ENCODE measurements at places on chromosomes 3 and 15.

GRCh38 chr15:40974879-40975278, 21.6 kb downstream of the CHAC1 start:
- no peak for DNase-seq

DNA sequence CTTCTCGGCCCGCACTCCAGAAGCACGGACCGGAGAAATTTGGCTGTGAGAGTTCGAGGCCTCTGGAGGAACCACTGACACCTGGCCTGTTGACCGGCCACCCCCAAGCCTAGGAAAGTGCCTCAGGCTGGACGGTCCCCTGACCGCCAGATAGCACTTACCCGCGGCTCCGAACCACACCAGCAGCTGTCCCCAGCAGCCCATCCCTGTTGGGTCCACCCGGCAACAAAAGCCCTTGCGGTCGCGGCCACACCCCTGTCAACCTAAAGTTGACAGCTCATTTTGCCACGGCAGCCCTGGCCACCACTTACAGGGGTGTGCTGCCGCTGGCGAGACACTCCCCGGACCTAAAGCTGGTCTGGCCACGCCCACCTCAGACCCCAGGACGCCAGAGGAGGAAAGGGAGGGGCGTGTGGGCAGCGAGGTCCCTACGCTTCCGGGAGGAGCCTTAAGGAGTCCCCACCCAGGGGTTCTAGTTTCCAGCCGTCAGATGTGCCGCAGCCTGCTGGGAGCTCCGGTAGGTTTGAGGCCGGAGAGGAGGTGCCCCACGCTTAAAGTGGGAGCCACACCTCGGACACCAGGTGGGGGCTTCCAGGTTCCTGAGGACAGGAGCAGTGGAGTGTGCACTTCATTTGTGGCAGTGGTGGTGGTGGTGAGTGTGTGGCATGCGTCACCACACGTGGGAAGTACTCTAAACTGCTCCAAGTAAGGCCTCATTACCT, at the start of gene LTK:
LTK (minus strand) TSS at position 322 of the 722 bp plus-strand sequence; CDS start at position 204, 118 bp downstream.
- no peak for DNase-seq

GRCh38 chr15:91308199-91308598, 208.1 kb downstream of the SV2B start:
- DNase-seq, result no peak

DNA sequence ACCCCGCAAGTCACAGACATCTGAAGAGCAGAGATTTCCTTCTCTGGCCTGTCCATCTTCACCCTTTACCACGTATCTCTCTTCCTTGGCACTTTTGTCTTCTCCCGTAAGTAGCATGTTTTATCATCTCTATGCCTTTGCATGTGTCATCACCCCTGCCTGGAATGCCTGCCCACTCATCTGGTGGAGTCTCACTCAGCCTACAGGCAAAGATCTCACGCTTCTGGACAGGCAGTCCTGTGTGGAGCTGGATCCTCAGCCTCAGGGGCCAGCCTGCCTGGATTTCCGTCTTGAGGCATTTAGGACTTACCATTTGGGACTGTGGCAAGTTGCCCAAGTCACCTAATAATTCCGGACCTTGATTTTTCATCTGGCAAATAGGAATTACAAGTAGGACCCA, 114.3 kb upstream of the CACNA2D3 start:
- no peak for DNase-seq

- DNase-seq, result no peak
These were observed 29.3 kb downstream of the SCN5A start for GRCh38 chr3:38620236-38620635.

- DNase-seq, result no peak
These were observed 759.4 kb upstream of the GBE1 start for GRCh38 chr3:82520846-82521245.

DNA sequence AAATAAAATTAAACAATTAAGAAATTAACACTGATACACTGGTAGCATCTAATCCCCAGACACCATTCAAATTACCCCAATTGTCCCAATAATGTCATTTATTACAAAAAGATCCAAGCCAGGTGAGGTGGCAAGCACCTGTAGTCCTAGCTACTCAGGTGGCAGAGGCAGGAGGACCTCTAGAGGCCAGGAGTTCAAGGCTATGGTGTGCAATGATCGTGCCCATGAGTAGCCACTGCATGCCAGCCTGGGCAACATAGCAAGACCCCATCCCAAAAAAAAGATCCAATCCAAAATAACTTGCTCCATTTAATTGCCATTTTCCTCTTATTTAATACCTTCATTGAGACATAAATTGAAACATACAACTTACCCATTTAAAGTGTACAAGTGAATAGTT, 17.8 kb downstream of the CSTA start:
- DNase-seq, result no peak

DNA sequence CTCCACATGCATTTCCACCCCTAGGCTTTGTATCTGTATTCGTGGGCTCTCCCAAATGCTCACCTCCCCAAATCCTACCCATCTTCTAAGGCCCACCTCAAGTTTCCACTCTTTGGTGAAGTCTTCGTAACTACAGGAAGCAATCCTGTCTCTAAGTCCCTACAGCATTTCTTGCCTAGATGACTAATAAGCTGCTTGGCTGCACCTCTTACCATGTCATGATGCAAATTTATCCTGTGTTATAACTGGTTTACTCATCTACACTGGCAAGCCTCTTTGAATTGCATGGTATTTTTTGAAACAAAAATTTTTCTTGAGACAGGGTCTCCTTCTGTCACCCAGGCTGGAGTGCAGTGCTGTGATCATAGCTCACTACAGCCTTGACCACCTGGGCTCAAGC, 73.3 kb downstream of the SETMAR start:
- DNase-seq, result no peak

- DNase-seq, result no peak
These were observed 150.6 kb upstream of the SGO1 start for GRCh38 chr3:20336572-20336971.

DNA sequence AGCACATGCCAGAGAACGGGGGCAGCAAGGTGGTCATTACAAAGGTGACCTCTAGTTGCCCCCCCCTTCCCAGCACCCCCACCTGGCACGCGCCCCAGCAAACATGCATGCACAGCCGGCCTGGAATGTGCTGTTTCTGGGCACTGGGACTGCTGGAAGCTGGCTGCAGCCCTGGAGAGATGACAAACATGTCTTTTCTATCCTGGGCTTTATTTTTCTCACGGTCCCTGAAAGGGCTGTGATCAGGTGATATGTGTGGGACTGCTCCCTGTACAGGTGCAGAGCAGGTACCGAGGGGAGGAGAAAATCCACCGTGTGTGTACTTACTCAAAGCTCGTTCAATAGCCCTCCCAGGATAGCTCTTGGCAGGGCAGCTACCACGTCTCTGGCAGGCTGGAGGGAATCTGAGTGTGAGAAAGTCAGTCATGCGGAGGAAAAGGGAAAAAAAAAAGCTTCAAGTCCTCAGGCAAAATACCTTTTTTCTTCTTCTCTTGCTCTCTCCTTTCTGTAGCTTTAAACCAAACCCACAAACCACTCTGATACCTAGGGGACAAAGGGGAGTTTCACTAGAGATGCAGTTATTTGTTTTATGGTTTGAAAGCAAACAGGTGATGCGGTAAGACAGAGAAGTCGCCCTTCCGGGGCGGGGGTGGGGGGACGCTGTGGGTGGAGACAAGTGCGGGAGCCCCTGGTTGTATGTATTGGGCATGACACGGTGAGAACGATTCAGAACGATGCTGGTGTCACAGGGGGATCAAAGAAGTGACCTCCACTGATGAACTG, 5.0 kb upstream of the HES1 start:
- peak; percentile 88 for DNase-seq

GRCh38 chr3:70990723-70991122, 592.8 kb downstream of the FOXP1 start:
- no peak for DNase-seq

GRCh38 chr3:125511420-125512118, 8.4 kb downstream of the SNX4 start:
- no peak for DNase-seq

- DNase-seq, result no peak
These were observed 219.3 kb upstream of the NANOGP8 start for GRCh38 chr15:35304389-35304788.

DNA sequence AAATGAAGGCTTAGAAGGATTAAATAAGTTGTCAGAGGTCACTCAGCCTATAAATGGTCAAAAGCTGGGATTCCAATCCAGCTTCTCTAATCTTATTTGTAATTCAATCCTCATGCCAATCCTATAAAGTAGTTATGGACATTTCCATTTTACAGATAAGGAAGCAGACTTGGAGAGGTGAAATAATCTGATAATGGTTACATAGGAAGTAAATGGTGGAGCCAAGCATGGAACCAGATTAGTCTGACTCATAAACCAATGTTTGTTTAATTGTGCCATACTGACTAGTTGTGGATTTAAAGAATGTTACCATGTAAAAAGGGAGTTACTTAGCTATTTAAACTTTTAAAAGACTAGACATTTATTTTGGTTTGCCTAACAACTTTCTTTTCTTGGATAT, 59.7 kb downstream of the KCNAB1 start:
- DNase-seq, result no peak

GRCh38 chr3:2976796-2977195, 133.4 kb downstream of the IL5RA start:
- DNase-seq, result no peak

GRCh38 chr3:134373271-134374104, 759 bp downstream of the AMOTL2 start:
- DNase-seq, result no peak

DNA sequence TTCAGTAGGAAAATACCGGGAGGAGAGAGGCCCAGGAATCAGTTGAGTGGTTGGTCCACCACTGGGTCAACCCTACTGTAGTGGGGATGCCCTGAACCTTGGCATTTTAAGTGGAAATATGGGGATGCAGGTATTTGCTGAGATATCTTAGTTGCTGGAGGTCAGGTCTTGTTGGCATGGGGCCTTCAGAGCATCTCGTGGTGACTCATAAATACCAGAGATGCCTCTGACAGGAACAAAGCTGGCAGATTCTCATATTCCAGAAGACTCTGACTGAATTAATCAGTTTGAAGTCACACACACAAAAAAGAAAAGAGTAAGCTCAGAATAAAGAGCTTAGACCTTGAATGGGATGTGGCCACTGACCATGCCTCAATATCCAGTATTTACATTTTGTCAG, 91.6 kb downstream of the CACNA2D3 start:
- no peak for DNase-seq

DNA sequence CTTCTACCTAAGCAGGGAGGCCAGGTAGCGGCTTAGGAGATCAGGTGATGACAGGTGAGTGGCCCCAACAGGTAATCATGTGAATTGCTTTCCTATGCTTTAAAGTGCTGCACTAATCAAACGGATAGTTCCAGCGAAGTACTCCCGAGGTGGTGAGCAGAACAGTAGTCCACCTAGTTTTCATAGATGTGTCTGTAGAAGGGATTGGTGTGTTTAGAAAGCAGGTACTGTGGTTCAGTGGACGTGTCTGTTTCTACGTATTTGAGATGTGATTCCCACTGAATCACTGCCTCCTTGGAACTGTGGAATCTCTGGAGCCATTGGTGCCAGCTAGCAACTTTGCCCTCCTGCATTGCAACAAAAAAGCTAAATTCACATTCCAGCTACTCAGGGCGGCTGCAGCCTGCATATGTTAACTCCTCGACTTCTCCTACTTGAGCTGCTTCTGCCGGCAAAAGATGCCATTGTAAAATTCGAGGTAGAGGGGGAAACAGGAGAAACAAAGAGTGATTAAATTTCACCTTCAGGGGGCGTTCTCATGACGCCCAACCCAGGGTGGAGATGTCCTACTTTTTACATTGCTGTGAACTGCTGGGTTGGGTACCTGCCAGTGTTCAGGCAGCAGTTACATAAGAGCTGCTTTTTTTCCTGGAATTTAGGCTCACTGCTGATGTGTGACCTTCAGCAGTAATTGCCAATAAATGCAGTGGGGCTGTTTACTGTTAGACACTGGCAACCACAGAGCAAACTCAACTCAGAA, 227.3 kb downstream of the ITPR1 start:
- no peak for DNase-seq

DNA sequence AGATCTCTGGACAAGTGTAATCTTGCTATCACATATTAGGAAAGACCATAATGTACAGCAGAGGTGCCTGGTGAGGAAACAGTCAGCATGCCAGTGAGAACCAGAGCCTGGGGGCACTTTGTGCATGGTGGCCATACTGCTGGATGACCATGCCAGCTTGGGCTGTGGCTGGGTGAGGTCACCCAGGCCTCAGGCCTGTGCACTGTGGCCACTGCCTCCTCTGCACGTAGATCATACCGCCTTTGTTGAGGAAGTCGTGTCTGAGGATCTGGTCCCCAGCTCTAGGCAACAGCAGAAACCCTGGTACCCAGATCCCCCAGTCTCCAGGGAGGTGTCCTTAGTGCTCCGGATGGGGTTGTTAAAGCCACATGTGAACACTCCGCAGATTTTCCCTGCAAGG, 38.9 kb downstream of the ZNF710 start:
- no peak for DNase-seq

GRCh38 chr3:158447408-158447807, 123.6 kb upstream of the MLF1 start:
- DNase-seq, result no peak

DNA sequence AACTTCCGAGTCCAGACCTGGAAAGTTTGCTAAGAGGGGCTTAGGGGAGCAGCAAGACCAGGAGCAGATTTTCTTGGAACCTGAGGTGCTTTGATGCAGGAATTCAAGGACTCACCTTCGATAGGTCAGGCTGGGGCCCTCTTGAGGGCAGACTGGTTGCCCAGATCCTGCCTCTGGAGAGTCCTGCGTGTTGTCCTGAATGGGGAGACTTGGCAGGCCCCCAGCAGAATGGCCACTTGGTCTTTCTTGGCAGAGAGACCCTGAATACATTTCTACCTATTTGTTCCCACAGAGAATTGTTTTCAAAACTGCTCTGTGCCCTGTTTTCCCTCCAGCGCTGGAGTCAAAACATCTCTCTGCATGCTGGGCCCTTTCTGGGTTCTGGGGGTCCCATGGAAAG, 4.2 kb downstream of the KLF13 start:
- DNase-seq, result no peak

DNA sequence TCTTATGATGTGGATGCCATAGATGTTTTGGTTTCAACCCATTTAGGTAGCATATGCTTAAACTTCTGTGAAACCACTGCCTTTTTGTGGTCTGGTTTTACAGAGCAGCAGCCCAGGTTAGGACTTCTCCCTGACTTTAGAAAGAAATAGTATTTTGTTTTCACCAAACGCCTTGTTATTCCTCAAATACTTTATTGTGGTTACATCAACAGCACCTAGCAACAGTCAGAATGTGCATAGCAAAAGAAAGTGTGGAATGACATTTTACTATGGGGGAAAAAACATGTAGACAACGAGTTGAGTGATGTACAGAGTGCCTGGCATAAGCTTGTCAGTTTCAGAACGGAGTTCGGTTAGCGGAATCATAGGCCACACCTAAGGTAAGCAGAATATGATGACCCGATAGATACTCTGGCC, 159.2 kb downstream of the TPRG1 start:
- DNase-seq, result no peak

- DNase-seq, result no peak
These were observed 17.0 kb downstream of the CHRM5 start for GRCh38 chr15:33985287-33985686.

DNA sequence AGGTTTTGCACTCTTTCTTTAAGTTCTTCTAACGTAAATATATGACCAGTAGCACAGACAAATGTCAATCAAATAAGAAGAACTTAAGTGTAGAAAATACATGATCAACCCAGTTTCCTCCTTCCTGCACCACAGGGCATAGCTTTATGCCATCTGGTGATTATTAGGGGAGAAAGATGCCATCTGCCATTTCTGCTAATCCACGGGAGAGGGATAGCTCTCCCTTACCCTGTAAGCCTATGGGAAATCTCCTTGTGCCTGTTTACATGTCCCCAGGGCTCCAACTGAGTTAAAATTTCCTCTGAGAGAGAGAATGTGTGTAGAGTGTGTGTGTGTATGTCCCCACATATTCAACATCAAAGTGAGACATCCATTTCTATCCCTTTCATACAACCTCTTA, 135.9 kb downstream of the RSL24D1 start:
- DNase-seq, result no peak
